ENCODE measurements at places on chromosomes 3 and 15.

DNA sequence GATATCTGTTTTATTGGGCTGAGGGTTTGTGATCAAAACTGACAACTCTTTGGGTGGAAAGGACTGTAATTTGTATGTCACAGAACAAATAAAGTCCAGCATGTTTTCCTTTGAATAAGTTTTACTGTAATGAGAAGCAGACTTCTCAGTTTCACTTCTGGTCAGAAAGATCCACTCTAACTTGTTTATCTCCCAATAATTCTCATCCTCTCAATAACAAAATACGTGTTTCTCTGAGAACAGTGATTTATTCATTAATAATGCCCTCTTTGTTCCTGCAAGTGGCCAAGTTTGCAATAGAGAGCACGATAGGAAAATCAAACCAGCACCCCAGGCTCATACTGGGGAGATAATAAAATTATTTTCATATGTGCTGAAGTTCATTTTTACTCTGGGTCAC is 190.6 kb downstream of the CNTN3 start:
- no peak for DNase-seq

GRCh38 chr3:40333416-40333815 is 23.9 kb downstream of the EIF1B start:
- no peak for DNase-seq

- no peak for DNase-seq
Measured at GRCh38 chr3:184868477-184868876, 56.5 kb downstream of the VPS8 start.

- no peak for DNase-seq
Measured at GRCh38 chr15:29765898-29766527, 56.3 kb downstream of the TJP1 start.

DNA sequence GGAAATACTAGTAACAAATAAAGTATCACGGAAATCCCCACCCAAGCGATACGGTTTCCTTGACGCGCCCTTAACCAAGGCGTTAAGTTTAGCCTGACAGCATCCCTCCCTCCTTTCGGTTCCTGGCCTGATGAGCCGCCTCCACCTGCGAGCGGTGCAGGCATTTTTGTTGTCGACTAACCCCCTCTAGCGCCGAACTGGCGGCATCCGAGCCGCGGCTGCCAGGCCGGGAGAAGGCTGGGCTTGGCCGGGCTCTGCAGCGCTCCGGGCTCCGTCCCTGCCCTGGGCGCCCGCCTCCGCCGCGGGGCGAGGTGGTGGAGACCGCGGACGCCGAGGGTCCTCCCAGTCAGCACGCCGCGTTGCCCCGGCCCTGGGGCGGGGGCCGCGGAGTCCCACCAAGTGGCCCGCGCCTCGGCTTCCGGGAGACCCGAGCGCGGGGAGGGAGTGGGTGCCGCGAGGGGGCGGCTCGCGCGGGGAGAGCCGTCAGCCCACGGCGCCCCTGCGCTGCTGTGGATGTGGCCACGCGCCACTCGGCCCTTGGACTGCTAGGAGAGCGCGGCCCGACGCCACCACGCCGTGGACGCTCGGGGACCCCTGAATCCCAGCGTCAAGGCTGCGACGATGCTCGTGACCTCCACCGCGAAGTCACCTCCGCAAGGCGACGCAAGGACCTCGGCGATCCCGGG is 1.1 kb upstream of the EPHA6 start:
- peak; percentile 71 for DNase-seq

- DNase-seq: peak; percentile 72
Measured at GRCh38 chr3:49813497-49814174, at the start of gene UBA7. Gene UBA7, minus strand, starts transcription at chr3:49813953. Its CDS starts 166 bp downstream, at chr3:49813787.

GRCh38 chr3:11553436-11554235 is 90.1 kb downstream of the VGLL4 start:
- DNase-seq: no peak

- DNase-seq: no peak
Measured at GRCh38 chr3:191143224-191143623, 55.8 kb upstream of the OSTN start.

DNA sequence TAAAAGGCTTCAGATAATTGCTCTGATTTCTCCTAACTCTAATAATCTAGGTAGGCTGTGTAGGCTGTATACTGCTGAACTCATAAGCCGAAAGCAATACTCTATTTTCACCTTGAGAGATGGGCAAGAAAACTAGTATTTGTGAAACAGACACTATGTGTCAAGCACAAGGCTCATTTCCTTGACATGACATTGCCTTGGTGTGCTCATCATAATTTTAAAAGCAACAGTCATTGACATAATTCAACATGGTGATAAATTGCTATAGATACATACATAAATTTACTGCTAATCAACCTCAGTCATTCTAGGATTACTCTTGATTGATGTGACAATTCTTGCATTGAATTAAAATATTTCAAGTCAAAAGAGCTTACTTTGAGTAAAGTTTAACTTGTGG is 304.7 kb downstream of the CNTN3 start:
- no peak for DNase-seq
